Stimulated activated CD4-positive, alpha-beta T cell treated with anti-CD3 and anti-CD28 coated beads, Interleukin-15, amount 100 ng/mL, for 1 hour (primary cell): ENCODE measurements at places on chromosomes 7 and 10.

DNA sequence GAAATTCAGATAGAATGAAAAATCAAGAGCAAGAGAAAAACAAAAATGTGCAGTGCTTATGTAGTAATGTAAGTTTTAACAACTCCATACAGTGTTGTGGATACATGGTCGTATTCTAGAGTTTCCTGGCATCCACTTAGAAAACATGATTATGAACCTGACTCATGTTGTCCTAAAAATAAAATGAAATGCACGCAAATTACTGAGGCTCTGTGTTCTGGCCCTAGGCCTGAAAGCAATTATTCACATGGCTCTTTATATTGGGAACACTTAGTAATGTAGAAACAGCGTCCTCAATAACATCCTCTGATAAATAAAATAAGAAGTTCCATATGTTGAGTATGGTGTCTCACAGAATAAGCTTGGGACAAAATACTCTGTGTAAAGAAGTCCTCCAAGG, 200.2 kb upstream of the SEMA3E start:
- no peak for DNase-seq

DNA sequence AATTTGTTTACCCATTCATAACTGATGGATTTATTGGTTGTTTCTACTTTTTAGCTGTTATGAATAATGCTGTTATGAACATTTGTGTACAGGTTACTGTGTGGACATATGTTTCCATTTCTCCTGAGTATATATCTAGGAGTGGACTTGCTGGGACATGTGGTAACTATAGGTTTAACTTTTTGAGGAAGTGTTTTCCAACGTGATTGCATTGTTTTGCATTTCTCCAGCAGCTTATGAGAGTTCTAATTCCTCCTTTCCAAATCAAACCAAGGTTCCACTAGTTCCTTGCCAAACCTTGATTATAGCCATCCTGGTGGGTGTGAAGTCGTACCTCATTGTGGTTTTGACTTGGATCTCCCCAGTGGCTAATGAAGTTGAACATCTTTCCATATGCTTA, 2.6 kb upstream of the PRF1 start:
- no peak for DNase-seq

DNA sequence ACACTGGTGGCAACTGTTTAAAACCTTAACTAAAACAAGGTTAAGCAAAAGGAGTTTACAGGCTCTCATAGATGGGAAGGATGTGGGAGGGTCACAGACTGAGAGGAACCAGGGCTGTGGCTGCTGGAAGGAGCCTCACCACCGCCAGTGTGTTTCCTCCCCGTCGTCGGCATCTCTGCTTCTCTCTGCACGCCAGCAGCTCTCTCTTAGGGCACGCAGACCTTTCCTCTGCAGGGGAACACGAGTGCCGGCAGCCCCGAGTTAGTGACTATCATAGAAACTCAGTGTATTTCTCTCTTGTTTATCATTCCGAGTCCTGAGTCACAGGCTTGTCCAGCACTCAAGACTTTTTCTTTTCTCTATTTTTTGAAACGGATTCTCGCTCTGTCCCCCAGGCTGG, 8.1 kb upstream of the SH2D4B start:
- no peak for DNase-seq

DNA sequence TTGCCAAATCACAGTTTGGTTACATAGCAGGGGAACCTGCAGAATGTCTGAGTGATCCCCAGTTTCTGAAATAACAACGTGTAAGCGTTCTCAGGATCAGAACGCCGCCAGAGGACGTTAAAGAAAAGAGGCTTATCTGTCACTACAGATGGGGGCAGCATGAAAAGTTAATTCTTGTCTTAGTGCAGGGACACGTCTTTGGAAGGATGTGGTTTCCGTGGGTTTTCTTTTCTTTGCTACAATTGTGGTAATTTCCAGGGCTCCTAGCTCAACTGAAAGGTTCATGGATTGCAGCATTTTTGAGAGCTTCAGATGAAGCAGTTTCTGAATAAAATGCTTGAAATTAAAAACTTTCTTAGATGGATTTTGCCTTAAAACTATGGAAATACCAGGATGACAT, 106.6 kb downstream of the PRKCQ start:
- no peak for DNase-seq

GRCh38 chr7:151240942-151241754, 7.3 kb downstream of the SMARCD3 start:
- no peak for DNase-seq

DNA sequence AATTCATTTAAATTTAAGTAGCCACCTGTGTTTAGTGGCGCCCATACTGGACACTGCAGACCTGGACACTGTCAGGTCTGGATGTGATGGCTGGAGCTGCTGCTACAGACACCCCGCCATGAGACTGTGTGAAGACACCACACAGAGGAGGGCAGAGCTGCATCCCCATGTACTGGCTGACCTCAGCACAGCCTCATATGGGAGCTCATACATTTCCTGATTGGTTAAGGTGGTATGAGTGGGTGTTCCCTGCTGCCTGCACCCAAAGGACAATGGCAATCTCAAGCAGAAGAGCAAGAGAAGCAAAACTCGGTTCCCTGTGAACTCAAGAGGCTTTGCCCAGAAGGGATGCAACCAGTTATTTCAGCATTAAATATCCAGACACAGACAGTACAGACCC, 60.0 kb downstream of the DLG5 start:
- no peak for DNase-seq

DNA sequence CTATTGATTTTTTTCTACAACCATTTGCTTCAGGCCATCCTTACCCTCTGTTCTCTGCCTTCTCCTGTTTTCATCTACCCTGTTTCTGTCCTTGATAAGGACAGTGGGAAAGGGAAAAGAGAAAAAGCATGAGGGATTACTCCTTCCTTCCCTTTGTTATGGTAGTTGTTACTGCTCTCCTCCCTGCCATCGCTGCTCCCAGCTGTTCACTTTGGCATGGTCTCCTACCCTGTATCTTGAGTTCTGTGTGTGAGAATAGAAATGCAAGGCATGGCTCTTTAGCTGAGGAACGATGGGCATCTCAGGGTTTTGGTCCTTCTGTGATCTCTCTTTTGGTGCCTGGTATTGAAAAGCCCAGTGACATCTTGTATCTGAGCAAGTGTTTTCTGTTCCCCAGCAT, 6.4 kb downstream of the CCSER2 start:
- DNase-seq: no peak

- DNase-seq: no peak
Observed at GRCh38 chr10:118173296-118173695, 126.6 kb upstream of the RAB11FIP2 start.

DNA sequence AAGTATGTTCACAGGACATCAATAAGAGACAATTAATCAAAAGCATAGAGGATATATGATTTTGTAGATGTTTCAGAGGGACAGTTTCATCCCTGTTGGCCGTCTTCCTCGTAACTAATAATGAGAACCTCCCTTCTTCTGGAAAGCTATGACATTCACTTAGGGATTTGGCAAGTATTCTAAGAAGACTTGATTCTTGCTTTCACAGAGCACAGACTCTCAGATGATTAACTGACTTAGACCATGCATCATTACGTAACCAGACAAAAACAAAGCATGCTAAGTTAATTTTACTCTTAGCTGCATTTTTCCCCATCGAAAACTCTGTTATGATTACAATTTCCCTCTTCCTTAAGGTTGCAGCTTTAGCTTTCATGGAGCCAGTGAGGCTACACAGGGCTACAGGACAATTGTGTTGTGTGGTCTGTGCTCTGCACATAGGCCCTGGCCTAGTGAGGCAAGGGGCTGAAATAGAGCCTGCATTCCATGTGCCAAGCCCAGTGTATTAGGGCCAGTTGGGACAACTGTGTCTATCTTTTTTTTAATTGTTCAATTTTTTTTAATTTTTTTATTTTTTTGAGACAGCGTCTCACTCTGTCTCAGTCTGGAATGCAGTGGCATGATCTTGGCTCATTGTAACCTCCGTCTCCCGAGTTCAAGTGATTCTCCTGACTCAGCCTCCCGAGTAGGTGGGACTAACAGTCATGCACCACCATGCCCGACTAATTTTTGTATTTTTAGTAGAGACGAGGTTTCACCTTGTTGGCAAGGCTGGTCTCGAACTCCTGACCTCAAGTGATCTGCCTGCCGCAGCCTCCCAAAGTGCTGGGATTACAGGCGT, 105.3 kb downstream of the PLXDC2 start:
- no peak for DNase-seq

GRCh38 chr10:60130130-60130579, 223.8 kb upstream of the CCDC6 start:
- no peak for DNase-seq

GRCh38 chr10:132603851-132604533, 66.4 kb downstream of the INPP5A start:
- DNase-seq: no peak

DNA sequence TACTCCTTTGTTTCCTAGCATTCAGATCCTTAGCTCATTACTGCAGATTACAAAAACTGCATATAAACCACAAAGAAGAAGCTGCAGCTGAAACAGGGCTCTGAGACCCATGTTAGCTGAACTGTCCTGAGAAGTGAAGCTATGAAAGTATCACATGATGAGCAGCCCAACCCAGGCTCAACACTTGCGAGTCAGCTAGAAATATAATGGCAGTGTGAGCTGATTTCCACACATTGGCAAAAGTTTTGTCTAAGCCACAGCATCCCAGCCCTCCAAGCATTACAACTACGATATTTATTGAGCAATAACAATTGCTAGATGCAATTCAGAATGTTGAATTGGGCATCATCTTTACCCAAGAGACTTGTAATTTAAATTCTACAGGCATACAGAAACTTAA, 34.5 kb upstream of the SKAP2 start:
- DNase-seq: no peak

- DNase-seq: no peak
Observed at GRCh38 chr7:1977876-1978441, 254.8 kb downstream of the MAD1L1 start.

DNA sequence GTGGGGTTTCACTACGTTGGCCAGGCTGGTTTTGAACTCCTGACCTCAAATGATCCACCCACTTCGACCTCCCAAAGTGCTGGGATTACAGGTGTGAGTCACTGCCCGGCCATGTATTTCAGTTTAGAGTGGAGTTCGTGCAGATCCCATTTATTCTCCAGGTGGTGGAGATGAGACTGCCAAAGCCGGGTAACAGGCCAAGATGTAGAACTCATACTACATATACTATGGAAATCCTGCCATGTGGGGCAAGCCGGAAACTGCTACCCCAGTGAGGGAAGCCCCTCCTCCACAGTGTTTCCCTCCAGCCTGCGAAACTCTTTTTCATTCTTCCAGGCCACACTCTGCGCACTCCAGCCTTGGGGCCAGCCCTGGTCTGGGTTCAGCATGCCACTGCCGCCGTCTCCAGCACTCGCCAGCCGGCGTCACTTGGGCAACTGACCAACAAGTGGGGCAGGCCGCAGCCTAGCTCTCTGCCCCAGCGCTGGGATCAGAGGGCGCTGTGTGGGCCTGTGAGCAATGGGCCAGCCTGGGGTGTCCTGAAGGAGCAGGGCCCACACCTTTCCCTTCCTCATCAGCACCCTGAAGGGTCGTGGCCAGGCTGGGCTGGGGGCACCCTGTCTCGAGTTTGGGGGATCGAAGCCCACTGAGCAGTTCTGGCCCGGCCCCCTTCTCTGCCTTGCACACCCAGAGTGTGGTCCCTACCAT, 122.0 kb downstream of the TRRAP start:
- DNase-seq: no peak

DNA sequence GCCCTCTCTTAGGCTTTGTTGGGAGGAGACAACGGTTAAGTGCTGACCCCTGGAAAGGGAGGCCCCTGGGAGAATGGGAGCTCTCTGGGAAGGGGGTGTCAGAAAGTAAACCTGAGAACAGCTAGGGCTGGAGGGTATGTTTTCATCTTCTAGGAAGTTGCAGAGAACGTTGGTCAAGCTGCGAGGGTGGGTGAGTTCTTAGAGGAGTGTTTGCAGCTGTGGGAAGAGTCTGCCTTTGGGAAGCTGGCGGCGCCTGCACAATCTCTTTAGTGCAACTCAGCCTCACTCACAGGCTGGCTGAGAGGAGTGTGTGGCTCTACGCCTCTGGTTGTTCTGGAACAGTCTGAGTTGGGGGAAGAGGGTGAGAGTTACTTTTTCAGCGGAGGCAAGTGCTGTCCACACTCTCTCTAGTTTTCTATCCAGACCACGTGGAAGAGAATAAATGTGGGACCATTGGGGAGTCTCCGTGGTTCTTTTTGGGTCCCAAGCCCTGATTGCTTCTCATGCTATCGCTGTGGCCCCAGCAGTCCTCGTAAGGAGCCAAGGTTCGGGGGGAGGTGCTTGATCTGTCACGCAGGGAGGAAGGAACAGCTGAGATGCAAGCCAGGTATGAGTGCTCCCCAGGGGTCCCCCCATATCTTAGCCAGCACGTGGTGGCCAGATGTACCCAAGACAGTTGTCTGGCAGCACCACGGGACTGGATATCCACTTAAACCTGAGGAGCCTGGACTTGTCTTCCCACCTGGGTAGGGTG, 237.2 kb downstream of the BUB3 start:
- no peak for DNase-seq

DNA sequence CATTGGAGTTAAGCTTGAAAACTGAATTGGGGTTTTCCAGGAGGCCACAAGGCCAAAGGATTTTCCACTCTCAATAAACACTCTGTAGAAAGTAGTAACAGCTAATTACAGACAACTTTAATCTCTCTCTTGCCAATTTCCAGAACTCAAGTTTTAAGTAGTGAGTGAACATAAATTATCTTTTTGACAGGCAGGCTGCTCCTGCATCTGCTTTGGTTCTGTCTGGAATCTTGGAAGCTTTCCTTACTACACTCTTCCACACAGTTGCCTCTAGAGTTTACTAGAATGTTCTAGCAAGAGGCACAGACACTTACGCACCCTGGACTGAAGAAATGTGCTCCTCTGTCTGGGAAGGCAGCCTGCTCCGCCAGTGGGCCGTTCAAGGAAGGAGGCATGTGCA, 90.5 kb upstream of the WAC start:
- no peak for DNase-seq

GRCh38 chr7:84912993-84913635, 273.7 kb downstream of the SEMA3D start:
- no peak for DNase-seq

DNA sequence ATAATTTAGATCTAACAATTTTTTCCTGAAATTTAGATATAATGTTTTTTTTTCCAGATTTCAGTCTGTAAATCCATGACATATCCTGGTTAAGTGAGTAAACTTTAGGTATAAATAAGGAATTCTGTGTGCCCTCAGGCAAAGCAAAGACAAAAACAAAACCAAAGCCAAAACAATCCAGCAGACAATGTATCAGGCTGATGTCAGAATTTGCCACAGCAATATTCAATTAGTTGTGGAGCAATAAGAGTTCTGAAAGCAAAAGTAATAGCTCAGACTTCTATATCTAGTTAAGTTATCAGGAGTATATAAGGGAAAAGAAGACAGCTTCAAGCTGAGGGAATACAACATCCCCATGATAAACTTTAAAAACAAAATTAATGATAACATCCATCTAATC, 82.0 kb downstream of the MKX start:
- no peak for DNase-seq

GRCh38 chr7:1418505-1419309, 40.6 kb downstream of the MICALL2 start:
- DNase-seq: no peak

- DNase-seq: no peak
Observed at GRCh38 chr7:44975331-44976039, 3.3 kb downstream of the MYO1G start.

GRCh38 chr7:29783671-29784070, 22.6 kb upstream of the WIPF3 start:
- no peak for DNase-seq
